ENCODE measurements at places on chromosomes 7 and 10. TPM values are rescaled to one million over a fixed set of nuclear protein-coding genes. Genes with fewer than 3 reads are reported as not detected.

ELFN1 gene
- 2.6 TPM for polyA plus RNA-seq

DNA sequence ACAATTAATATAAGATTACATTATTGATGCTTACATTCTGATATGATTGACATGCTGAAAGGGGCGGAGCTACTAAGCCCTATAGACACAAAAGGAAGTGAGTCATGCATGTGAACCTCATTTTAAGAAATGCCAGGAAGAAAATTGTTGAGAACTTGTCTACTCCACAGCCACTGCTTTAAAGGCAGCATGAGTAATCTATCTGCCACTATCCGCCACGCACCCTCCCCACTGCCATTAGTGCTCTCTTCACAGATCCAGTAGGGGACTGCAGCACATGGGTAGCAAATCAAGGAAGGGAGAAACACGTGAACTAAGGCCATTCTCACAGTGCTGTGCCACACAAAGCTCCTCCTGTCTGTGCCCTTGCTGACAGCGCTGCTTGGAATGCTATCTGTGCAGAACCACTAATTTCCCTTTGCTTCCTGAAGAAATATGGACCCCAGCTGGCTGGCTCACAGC is 524.8 kb downstream of the GRM8 start:
- DNase-seq: no peak

DNA sequence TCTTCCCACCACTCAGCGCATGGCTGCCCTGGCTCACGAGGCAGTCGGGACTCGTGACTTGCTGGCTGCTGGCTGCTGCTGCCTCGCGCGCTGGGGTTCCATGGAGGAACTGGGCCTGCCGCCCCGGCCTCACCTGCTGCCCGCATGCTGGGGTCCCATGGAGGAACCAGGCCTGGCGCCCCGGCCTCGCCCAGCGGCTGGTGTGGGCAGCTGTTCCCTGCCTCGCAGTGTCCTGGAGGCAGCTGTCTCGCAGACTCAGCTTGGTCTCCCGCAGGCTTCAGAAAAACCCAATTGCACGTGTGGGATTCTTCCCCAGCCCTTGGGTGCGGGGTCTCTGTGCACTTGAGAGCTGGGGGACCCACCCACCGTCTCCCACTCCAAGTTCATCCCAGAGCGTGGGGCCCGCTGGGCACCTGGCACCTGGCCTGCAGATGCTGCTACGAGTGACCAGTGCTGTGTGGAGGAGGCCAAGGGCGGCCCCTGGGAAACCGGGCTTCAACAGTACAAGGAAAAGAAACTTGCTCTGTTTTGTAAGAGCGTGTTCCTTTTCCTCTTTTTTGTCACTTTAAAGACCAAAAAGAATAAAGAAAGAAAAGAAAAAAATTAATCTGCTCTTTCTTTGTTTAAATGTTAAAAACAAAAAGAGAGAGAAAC is 20.4 kb downstream of the PWWP2B start:
- no peak for DNase-seq

DNA sequence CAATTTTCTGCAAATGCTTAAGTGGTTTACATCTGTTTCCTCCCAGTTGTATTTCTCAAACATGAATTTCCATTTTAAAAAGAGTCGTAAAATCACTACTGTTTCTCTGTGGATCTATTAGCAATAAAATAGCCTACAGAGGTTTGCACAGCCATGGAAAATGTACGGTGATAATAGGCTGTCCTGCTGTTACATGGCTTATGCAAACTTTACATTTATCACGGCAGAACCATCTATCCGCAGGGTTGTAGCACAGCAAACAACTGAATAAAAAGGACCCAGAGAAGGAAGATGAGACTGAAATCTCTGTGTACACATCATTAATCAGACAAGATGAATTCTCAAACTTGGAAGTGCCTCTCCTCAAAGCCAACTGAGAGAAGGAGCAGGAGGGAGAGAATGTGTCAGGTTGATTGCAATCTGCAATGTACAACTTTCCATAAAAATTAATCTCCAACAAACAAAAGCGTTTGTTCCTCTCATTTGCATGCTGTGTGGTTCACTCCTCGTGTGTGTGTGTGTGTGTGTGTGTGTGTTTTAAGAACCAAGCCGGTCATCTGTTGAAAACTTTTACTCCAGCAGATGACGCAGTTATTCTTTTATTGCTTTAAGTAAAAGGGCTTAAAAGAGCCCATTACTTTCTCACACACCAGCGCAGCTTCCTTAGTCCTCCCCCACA is 279.3 kb downstream of the SKAP2 start:
- no peak for DNase-seq

DNA sequence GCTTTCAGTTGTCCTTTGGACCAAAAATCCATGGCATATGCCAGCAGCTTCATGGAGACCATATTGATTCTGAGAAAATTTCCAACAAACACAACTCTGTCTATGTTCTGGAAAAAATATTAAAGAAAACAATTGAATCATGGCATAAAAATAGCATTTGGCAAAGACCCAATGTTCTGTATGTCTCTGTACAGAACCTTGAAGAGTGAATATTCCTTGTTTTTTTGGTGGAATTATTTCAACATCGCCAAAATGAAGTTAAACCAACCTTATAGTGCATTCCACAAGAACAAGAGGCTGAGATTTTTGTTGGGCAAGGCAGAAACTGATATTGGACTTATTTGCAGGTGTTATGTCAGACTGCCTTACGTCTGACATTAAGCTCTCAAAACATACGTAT is 53.3 kb upstream of the SLC16A12 start:
- no peak for DNase-seq

GRCh38 chr7:149830997-149831740 is 7.0 kb upstream of the ZNF862 start:
- DNase-seq: peak; percentile 11

DNA sequence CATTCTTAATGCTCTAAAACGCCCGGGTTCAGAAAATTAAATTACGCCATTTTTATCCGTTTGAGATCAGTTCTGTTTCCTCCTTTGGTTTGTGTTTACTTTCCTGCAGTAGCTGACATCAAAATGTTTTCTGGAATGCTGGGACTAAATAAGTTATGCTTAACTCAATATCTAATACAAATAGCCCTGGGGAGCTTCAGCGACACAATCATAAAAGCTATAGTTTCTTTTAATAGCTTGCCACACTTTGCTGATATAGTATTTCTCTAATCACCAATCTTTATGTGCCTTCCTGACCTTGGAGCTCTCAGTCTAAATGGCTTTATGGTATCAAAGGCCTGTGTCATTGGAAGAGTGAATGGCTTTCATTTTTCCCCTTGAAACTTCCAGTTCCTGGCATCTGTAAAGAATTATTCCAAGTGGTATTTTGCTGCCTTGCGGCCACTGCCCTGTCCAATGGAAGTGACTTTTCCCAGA is 202.7 kb downstream of the HDAC9 start:
- no peak for DNase-seq

SPDYE5 gene
- polyA plus RNA-seq: 0.11 TPM

CCL24 gene
- not detected for polyA plus RNA-seq

ZPBP gene
- polyA plus RNA-seq: not detected

GRCh38 chr7:157690833-157691585 is 354.2 kb downstream of the DNAJB6 start:
- no peak for DNase-seq

Measured in heart left ventricle (tissue), 16 donors.